ENCODE measurements at places on chromosomes 7 and 10.
A peak's percentile ranks its signal among the peaks of the same experiment; 100 is the strongest.

GRCh38 chr7:132993377-132994013 is 88.4 kb downstream of the CHCHD3 start:
- no peak for DNase-seq

DNA sequence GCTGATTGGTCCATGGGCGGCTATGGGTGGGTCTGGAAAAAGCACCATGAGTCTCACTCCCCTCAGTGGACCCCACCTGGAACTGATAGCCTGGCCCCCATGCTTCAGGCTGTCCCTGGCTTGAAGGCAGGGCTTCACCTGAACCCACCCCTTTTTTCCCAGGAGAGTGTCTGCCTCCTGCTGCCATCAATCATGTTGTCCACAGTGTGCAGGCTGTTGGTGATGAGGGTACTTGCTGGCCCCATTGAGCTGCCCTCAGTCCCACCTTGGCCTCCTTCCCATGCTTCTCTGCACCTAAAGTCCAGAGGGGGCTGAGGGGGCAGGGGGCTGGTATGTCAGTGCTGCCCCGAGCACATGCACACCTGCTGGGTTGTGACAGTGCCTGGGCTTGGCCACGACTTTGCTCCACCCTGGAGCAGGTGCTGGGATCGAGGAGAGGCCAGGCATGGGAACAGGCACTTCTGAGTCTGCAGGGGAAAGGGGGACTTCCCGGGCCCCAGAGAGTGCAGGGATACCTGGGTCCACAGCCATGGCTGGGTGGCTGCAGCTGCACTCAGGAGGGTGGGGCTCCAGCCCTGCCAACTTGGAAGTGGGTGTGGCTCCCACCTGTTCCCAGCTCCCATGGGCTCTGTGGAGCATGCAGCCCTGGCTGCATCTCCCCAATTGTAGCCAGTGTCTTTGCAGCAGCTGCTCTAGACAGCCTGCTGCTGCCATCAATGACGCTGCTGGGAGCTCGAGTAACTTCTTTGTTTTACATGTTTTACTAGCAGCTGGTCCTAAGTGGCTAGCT is 56.9 kb downstream of the ADK start:
- no peak for DNase-seq

- DNase-seq: peak; percentile 98
Observed at GRCh38 chr7:158704524-158705233, at the start of gene NCAPG2. TSS of gene NCAPG2 (minus strand) at chr7:158704804. CDS start at chr7:158701899, 2,905 bp downstream.

DNA sequence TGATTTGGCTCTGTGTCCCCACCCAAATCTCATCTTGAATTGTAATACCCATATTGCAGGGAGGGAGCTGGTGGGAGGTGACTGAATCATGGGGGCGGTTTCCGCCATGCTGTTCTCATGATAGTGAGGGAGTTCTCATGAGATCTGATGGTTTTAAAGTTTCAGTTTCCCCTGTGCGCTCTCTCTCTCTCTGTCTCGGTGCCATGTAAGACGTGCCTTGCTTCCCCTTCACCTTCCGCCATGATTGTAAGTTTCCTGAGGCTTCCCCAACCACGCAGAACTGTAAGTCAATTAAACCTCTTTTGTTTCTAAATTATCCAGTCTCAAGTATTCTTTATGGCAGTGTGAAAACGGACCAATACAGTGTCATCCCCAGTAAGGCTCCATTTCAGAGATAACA is 48.3 kb upstream of the CHCHD3 start:
- DNase-seq: no peak
